ENCODE measurements at places on chromosomes 12 and 14.

- DNase-seq: no peak
Observed at GRCh38 chr12:1173781-1174617, 183.0 kb downstream of the ERC1 start.

- no peak for DNase-seq
Observed at GRCh38 chr12:53533471-53533870, 26.2 kb upstream of the NPFF start.

- DNase-seq: no peak
Observed at GRCh38 chr12:110093631-110094311, 30.4 kb upstream of the IFT81 start.

DNA sequence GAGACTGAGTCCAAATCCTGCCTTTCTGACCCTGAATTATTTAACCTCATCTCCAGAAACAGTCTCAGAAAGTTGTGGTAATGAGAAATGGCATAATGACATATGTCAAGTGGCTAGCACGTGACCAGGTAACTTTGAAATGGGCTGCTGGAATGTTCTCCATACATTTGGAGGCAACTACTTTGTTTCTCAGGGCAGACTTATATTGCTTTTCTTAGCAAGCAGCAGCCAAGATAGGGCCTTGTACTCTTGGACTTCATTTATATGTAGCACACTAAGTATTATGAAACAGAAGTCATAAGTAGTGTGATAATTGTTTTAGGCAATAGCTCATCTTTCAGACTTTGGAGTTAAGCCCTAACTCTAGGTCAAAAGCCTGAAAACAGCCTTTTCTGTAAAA, 494.7 kb downstream of the NPAS3 start:
- DNase-seq: no peak

DNA sequence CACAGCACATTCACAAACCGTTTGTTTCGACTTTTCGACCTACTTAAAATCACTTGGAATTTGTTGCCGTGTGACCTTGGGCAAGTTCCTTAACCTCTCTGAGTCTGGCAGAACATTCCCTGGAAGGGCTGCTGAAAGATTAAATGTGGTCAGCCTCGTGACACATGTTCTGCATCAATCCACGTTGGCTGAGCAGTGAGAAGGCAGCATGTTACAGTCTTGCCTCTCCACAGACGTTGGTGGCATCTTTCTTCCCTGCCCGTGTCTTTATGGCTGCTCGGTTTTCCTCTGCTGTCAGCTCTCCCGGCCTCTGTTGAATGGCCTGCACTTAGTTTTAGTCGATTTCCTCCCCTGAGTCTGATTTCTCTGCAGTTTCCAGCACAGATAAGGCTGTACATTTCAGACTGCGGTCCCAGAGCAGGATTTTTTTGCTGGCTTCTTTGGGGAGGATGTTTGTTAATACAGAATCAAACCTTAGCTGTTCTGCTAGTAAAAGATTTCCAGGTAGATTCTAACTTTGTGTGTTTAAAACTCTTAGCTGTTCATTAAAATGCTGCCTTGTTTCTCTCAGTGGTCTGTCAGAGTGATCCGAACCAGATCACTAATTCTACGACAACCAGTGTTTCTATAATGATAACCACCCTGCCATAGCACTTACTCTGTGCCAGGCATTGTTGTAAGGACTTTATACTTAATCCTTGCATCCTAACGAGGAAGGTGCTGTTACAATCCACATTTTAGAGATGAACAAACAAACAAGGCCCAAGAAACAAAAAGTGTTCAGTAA, 217.1 kb downstream of the CHST11 start:
- DNase-seq: no peak
